T-helper 2 cell (primary cell): ENCODE measurements at places on chromosomes 12 and 14.

- no peak for DNase-seq
These were observed 18.5 kb upstream of the KLRD1 start for GRCh38 chr12:10289005-10289754.

DNA sequence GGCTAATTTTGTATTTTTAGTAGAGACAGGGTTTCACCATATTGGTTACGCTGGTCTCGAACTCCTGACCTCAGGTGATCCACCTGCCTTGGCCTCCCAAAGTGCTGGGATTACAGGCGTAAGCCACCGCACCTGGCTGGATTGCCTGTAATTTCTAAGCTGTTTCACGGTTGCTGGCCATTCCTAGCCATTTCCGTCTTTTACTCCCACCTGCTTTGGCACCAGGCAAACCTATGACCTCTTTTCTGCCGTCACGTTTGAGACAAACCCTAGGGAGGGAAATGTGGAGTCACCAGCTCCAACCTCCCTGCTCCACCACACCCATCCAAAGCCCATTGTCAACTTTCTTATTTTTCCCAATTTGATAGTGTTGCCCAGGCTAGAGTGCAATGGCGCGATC is 1.2 kb downstream of the GPR132 start:
- DNase-seq: no peak

DNA sequence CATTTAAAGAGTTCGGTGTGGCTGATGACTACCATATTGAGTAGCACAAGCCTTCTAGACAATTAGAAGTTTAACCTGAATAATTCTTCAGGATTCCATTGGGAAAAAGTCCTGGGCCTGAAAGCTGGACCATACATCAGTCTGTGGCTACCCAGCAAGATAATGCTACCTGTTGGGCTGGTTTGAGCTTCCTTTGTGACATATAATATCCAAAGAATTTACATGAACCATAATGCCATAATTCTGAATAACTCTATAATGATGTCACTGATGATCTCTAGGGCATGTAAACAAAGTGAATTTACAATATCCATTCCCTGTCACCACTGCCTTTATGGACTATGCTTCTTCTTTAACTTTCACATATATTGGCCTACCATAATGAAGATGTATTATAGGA is 3.8 kb upstream of the YBX3 start:
- no peak for DNase-seq

DNA sequence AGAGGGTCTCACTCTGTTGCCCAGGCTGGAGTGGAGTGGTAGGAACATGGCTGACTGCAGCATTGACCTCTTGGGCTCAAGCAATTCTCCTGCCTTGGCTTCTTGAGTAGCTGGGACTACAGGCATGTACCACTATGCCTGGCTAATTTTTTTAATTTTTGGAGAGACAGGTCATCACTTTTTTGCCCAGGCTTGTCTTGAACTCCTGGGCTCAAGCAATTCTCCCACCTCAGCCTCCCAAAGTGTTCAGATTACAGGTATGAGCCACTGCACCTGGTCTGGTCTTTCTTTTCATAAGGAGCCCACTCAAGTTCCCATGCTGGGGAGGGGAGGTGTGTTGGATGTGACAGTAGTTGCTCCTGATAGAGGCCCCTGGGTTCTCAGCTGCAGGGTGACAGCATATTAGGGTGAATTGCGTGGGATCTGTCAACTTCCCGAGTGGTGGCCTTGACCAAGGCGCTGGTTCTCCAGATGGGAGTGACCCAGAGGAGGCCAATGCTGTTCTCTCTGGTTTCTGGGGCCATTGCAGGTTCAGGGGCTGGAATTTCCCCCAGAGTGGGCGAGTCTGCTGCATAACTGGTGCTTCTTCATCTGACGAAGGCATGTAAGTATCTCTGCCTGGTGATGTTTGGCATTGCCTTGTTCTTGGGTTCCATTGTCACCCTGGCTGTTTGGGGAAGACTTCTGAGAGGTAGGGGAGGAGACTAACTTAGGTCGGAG is 52.4 kb upstream of the ESRRB start:
- no peak for DNase-seq

- no peak for DNase-seq
These were observed 6.6 kb upstream of the ACADS start for GRCh38 chr12:120719072-120719471.

- DNase-seq: no peak
These were observed 59.2 kb downstream of the CCNK start for GRCh38 chr14:99540196-99541032.

- DNase-seq: no peak
These were observed 139.4 kb downstream of the SLC38A4 start for GRCh38 chr12:46686267-46686942.

- DNase-seq: no peak
These were observed 92.5 kb downstream of the GPHN start for GRCh38 chr14:66600416-66600815.

DNA sequence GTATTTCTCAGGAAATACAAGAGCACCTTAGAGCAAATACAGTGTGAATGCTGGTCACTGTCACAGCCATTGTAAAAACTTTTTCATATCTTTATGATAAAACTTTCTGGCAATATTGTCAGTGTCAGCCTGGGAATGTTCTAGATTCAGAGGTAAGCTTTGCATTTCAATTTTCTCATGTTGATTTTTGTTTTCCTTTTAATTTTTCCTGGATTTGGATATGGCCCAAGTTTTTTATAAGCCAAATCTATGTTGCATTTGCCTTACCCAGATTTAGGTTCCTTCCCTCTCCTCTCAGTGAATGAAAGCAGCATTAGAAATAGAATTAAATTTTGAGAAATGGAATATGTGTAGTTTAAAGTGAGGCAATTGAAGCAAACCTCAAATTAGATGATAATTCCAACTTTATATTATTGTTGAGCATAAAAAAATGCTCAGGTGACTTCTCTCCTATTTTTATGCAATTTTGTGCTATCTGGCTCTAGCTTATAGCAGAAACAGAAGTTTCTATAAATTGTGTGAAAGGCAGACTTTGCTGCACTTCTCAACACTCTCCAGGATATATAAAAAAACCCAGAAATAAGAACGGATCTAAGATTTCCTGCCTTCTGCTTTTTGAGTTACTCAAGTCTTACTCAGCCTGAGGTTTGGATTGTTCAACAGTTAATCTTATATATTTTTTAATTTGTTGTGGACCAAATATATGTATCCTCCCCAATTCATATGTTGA is 368.2 kb upstream of the PRICKLE1 start:
- no peak for DNase-seq

DNA sequence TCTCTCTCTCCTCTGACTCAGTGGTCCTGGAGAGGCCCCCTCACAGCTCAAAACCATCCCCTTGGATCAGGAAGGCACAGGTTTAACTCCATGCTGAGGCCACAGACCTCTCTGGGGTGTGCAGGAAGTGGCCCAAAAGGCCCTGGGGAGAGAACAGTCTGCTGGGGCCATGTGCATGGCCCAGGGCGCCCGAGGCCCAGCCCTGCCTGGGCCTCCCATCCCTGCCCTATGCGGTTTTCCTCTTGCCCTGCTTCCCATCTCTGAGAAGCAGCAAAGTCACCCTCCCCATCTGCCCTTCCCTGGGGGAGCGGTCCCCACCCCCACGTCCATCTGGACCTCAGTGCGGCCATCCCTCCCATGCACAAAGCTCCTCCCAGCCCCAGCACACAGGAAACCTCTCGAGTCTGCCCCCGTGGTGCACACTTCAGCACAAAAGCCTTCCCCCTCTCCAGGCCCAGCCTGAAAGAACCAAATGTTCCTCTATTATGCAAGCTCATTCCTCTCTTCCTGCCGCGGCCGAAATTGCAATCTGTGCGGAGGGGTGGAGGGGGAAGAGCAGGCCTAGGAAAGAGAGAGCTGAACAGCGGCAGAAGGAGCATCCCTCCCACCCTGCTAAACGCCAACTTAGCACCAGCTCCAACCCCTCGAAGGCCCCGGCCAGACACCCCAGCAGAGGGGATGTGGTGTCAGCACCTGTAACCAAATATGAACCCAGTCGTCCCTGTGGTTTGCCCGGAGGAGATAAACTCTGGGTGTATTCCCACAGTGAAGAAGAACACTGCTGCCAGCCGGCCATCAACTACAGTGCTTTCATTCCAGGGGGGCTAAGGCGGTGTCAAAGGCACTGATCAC is 108.5 kb downstream of the SCARB1 start:
- DNase-seq: no peak

- no peak for DNase-seq
These were observed 50.4 kb downstream of the ACADS start for GRCh38 chr12:120775862-120776552.

DNA sequence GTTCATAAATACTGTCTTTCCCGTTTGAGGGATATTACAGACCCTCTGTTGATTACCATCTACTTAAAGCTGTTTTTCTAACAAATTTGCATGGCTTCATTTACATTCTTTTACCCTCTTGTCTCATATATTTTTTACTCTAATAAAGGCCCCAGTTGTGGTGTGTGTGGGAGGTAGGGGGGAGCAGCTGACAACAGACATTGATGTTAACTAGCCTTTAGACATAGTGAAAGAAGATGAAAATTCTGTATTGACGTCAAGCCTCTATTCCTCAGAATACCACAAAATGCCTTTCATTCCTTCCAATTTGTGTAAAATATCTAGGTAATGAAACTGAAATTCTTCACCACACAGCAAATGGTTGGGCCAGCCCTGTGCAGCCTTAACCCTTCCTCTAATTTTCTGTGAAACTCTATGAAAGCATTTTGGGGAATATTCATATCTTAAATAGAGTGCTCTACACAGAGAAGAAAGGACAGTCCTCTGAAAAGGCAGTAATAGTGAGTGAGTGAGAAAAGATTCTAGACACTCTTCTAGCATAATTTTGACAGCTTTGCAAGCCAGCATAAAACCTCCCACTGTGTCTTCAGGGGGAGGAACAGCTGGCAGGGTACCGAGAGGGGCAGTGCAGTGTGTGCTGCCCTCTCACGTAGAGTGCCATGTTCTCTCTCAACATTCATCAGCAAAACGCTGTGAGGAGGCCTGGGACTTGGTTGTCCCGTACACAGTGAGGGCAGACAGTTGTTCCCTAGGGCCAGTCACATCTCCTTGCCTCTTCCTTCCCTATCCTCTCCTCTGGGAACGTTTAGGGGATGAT is 20.1 kb upstream of the CERS5 start:
- peak; percentile 95 for DNase-seq

DNA sequence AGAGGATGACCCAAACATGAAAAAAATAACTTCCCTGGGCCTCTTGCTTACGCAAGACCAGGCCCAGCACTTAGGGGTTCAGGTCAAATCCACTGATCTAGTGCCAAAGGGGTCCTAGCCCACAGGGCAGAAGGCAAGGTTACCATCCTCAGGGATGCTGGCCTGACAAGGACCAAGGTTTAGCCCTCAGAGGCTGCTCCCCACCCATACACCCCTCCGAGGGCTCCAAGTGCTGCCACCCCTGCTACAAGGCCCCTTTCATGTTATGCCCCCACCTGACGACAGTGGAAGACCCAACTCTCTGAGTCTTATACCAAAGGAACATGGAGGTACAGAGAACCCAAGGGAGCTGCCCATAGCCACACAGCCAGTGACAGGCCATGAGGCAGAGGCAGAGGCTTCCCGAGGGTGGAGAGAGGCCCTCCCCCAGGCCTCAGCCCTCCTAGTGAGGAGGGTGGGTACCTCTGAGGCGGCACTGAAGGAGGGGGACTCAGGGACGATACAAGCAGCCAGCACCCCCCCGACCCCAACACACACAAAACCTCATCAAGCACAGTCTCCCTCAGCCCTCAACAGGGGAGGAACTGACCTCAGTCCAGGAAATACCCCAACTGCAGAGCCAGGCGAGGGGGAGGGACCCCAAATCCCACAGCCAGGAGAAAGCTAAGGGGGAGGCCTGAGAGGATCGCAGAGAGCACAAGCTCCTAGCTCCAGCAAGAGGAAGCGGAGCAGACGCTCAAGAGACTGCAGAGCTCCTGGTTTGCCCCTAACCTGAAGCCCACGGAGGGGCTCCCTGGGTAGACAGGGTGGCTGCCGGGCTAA is 37.0 kb downstream of the ANAPC7 start:
- DNase-seq: no peak

- DNase-seq: peak; percentile 55
These were observed 7.2 kb upstream of the ANKRD9 start for GRCh38 chr14:102516531-102517391.

GRCh38 chr14:87013583-87013982 is 979.4 kb downstream of the GALC start:
- no peak for DNase-seq

GRCh38 chr12:87054226-87054625 is 798.0 kb upstream of the MGAT4C start:
- no peak for DNase-seq

GRCh38 chr12:64814432-64814831 is 10.0 kb upstream of the TBC1D30 start:
- DNase-seq: no peak

GRCh38 chr12:104460041-104460719 is 3.4 kb downstream of the CHST11 start:
- DNase-seq: no peak

- DNase-seq: peak; percentile 67
These were observed 23.8 kb upstream of the LRTM2 start for GRCh38 chr12:1796515-1797010.

- DNase-seq: no peak
These were observed 656.7 kb downstream of the SLC16A7 start for GRCh38 chr12:60252359-60253096.

DNA sequence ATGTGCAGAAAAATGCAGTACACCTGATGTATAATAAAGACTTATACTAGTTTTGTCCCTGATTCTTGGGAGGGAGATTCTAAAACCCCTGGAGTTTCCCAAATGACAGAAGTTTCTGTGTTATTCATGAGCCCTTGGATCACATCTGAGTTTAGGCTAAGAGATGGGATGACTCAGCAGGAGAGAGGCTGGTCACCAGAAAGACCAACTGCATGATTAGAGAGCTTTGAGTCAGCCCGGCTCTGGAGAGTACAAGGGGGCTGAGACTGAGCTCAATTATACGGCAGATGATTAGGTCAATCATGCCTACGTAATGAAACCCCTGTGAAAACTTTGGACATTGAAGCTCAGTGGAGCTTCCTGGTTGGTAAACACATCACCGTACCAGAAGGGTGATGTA is 174.2 kb downstream of the SSPN start:
- no peak for DNase-seq

- DNase-seq: no peak
These were observed 8.4 kb downstream of the PEX5 start for GRCh38 chr12:7197841-7198240.

- no peak for DNase-seq
These were observed 129.6 kb downstream of the GXYLT1 start for GRCh38 chr12:42015051-42015461.

- no peak for DNase-seq
These were observed 317.5 kb upstream of the DIO3 start for GRCh38 chr14:101243587-101244338.

DNA sequence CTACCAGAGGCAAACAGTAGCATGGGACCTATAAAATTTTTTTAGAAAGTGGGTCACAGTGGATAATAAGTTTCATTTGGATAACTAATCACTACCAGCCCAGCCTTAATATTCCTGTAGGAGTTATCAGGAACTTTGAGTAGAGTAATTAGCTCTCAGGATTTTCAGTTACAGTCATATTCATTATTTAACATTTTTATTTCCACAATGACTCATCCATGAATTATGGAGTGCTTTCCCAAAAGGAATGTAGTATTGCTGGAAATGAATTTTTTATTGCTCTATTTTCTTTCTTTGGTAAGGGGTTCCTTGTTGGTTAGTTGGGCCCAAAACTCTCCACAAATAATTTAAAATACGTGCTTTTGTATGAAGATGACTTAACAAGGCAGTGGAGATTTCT is 53.7 kb downstream of the ERC1 start:
- no peak for DNase-seq

GRCh38 chr14:36785511-36785910 is 123.9 kb downstream of the PAX9 start:
- no peak for DNase-seq

GRCh38 chr14:22955702-22956569 is 954 bp downstream of the HAUS4 start:
- no peak for DNase-seq
